Jurkat, Clone E6-1 (cell line): ENCODE measurements at places on chromosomes 11 and 22.

DNA sequence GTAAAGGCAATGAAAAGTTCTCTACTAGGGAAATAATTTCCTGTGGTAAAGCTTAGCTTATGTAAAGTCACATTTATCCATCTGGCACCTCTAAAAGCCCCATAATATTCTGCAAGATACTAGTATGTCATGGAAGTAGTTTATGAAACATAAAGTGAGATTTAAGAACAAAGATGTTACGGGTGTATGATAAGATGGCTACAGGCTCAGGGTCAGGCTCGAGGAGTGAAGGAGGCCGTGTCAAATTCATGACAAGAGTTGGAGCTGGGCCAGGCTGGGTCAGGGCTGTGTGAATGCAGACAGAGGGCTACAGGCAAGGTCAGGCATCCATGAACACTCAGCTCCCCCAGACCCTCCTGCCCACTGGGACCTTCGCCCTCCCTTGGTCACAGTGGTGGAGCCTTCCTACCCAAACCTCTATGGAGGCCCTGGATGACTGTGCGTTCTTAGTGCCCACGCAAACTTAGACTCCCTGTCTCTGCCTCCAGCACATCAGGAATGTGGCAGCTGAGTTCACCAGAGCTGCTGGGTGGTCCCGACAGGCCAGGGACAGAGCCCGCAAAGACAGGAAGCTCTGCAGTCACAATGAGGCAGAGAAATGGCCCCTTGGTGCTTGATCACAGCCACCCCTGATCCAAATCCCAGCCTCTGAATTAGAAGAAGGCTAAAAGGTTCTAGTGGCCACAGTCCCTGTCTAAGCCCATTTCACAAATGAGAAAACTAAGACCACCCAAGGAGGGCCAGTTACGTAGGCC is 14.8 kb downstream of the IGLL5 start:
- no peak for DNase-seq

DNA sequence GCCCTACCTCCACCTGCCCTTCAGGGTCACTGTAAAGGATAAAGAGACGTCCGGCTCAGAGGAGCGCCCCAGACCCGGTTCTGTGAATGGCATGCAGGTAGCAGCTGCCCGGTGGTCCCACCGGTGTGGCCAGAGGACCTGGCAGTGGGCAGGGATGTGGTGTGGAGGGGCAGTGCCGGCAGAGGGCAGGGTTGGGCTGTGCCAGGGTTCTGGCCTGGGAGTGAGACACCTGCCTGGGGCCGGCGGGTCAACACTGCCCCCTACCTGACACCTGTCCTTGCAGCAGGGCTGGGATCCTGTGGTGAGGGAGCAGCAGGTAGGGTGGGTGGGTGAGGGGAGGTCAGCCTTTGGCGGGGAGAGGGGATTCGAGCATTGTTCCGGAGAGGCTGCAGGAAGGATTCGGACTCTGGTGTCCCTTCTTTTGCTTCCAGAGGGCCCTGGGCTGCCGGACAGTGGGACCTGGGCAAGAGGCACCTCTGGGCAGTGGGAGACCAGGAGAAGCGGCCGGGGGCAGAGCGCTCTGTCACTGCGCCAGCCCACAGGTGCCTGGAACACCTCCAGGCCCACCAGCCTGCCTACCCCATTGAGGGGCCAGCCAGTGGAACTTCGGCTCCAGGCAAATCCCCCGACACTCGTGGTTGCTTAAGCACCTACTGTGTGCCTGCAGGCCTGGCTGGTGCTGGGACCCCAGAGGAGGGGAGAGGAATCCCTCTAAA is 1.6 kb upstream of the PHLDA2 start:
- DNase-seq: no peak

GRCh38 chr11:47998733-47999359 is 18.5 kb downstream of the PTPRJ start:
- DNase-seq: no peak

- DNase-seq: no peak
These were observed 51.1 kb downstream of the PANX1 start for GRCh38 chr11:94179696-94180095.

DNA sequence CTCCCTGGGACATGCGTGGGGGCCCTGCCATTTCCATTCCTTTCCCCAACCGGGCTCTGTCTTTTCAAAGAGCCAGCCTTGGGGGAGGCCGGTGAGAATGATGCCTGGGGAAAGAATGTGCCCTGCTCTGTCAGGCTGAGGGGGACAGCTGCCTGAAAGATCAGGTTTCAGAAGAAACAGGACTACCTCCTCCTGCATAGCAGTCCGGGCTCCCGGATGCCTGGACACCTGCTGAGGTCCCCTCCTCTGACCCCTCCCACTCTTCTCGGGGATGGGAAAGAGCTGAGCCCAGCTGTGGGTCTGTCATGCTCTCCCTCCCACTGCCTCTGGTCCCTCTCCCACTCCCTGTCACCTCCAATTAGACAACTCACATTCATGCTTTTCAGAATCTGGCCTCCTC is 41.8 kb upstream of the CDON start:
- DNase-seq: no peak

DNA sequence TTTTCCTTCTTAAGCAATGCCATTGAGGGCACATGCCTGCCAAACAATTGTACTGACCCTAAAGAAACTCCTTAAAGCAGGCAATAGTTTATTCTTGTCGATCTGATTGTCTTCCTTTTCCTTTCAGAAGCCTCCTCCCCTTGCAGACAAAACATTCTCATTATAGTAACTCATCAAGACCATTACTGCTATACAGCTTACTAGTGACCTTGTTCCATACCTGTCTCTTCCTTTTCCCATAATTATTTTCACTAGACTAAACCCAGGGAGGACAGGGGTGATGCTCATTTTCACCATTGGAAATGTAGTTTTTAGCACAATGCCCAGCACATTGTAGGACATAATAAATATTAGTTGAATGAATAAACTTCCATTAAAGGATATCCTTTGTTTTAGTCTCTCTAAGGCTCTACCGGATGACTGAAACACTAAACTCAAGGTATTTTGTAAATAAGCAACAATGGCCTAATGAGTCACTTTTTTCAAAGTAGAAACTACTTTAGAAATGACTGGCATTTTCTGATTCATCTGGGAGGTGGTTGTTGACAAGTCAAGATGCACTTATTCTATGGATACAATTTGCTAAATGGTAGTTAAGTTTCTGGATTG is 9.3 kb upstream of the MSANTD4 start:
- DNase-seq: no peak

- peak; percentile 45 for DNase-seq
These were observed 3.9 kb upstream of the VSIG10L2 start for GRCh38 chr11:125941619-125942611.

DNA sequence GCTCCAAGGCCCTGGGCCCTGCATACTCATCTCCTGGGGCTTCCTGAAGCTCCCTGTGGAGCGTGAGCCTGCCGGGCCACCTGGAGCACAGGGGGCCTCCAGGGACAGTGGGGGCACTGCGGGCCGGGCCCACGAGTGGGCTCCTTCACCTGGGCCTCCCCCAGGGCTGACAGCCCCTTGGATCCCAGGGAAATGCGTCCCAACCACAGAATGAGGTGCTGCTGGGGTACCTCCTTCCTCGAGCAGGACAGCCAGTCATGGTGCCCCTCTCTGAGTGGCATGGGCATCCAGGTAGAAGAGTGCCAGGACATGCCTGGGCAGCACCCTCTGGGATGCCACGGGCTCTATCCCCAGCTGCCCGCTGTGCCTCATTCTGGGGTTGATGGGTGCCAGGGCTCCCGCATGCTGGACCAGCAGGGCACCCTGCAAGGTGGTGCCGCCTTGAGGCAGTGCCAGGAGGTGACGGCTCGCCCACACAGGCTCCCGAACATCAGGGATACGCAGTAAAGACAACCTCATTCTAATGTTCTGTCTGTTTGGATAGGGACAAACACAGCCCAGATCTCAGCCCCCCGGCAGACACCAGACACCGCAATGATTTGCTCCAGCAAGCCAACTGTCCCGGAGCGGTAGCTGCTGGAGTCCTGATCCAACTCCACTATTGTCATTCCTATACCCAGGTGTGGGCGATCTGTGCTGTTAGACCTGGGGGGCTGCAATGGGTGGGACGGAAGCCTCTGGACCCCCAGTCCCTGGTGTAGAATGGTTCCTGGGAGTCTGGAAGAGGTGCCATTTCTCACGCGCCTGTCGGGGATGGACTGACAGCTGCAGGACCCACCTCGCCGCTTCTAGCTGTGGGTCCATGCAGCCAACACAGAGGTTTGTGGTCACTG is 25.8 kb downstream of the KRTAP5-5 start:
- no peak for DNase-seq

DNA sequence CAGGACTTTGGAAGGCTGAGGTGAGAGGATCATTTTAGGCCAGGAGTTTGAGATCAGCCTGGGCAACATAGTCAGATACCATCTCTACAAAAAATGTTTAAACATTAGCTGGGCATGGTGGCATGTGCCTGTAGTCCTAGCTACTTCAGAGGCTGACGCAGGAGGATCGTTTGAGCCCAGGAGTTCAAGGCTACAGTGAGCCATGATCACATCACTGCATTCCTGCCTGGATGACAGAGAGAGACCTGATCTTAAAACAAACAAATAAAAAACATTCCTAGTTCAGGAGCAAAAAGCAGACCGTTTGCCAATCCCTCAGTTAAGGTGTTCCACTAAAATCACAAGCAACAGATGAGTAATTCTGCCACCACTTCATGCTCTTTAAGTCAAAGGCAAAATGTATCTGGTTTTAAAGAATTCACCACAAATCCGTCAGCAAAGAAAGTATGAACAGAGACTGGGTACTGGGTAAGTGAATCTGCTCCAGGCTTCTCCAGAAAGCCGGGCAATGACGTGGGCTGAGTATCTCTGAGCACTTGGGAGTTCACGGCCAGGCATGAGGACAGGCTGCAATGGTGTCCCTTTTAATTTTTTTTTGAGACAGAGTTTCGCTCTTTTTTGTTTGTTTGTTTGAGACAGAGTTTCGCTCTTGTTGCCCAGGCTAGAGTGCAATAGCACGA is 19.5 kb downstream of the CLTCL1 start:
- no peak for DNase-seq

GRCh38 chr11:130315354-130315970 is 745 bp upstream of the ZBTB44 start:
- DNase-seq: no peak

DNA sequence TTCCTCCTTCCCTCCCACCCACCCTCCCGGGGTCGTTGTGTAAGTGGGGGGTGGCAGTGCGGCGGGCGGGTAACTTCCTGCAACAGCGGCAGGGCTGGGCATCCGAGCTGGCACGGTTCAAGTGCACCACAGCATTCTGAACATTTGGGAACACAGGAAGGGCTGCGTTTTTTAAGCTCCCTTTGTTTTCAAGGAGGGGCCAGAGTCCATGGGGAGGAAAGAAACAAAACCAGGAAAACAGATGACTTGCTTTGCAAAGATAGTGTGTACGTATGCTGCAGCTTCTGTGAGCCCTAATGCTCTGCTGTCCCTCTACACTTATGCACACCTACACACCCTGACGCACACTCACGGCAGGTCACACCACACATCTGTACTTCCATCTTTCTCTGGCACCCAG is 152.5 kb downstream of the FBXO7 start:
- DNase-seq: no peak

GRCh38 chr22:50289942-50290630 is 17.4 kb downstream of the PLXNB2 start:
- no peak for DNase-seq

DNA sequence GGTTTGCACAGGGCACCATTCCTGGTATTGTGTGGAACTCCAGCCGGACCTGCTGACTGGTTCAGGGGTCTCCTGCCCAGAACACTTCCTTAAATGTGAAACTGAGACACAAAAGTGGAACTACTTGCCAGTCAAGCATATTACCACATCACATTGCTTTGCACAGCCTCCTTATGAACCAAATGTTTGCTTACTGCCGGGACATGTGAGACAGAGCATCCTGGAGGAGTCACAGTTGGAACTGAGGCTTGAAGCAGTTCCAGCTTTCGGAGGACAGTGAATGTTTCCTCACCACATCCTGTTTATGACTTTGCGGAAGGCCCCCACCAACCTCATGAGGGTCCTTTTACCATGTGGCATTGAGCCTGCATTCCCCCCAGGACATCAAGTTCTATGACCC is 105.8 kb upstream of the ARHGAP42 start:
- DNase-seq: no peak

GRCh38 chr22:37179622-37180420 is 8.2 kb downstream of the C1QTNF6 start:
- no peak for DNase-seq

DNA sequence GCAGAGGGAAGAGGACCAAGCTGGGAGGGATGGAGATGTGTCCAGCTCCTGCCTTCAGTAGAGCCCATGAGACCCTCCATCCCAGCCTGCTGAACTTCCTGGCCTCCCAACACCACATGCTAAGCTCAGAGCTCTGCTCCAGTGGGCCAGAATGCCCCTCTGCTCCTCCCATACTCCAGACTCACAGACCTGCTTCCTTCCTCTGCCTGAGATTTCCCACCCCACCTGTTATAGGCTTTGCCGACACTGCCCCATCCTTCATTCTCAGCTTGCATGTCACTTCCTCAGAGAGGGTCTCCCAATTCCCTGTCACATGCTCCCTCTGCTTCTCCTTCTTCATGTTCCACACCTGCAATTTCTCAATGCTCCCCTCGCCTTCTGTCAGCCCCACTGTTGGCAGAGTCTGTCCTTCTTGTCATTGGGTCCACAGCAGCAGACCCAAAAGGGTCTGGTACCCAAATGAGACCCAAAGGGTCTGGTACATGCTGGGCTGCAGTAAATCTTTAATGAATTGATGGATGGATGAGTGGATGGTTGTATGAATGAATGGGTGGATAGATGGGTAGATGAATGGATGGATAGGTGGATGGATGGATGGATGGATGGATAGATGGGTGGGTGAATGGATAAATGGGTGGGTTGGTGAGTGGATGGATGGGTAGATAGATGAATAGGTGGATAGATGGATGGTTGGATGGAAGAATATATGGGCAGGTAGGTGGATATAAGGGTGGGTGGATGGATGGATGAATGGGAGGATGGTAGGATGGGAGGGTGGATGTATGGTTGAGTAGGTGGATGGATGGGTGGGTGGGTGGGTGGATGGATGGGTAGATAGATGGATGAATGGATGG is 105.3 kb upstream of the FGF3 start:
- no peak for DNase-seq

- no peak for DNase-seq
These were observed 186.6 kb downstream of the MAML2 start for GRCh38 chr11:96156379-96156722.

DNA sequence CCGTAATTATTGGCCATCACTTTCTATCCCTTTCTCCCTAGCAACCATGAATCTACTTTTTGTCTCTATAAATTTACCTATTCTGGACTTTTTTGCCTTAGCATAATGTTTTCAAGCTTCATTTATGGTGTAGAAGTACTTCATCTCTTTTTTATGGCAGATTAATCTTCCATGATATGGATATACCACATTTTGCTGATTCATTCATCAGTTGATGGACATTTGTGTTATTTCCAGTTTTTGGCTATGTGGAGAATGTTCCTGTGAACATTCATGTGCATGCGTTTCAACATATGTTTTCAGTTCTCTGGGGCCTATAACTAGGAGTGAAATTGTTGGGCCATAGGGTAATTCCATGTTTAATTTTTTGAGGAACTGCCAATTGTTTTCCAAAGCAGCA is 12.8 kb downstream of the CAPN1 start:
- no peak for DNase-seq

GRCh38 chr11:112315861-112316739 is 55.4 kb upstream of the PLET1 start:
- DNase-seq: no peak

- DNase-seq: no peak
These were observed 8.9 kb downstream of the SCGB1A1 start for GRCh38 chr11:62427630-62428233.
